ENCODE measurements at places on chromosomes 3 and 15.

- DNase-seq: no peak
These were observed 50.3 kb upstream of the SLC6A6 start for GRCh38 chr3:14352002-14352627.

DNA sequence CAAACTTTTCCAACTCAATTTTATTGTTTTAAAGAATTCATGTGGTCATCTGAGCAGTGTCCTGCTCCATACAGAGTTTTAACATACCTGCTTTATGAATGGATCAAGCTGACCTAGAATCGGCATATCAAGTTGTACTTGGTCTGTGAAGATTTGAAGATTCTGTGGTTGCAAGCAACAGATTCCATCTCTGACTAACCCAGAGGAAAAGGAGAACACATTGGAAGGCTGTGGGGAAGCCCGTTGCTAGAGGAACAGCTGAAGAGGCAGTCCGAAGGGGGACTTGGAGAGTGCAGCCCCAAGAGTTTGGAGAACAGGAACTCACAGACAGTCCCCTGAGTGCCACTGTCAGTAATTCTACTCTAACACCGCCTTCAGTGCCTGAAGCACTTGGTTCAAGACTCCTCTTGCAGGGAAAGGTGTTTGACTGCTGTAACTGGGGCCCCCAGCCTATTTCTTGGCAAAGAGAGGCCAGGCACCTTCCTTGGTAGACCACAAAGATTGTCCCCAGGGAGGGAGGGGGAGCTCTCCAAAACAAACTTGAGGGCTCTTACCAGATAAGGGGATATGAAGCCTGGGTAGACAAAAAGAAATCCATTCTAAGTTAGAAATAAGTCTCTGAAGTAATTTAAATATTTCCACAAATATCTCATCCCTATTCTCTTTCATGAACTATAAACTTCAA, 88.8 kb downstream of the LARS2 start:
- no peak for DNase-seq

- DNase-seq: no peak
These were observed 11.9 kb downstream of the MEIS2 start for GRCh38 chr15:37088436-37088835.

DNA sequence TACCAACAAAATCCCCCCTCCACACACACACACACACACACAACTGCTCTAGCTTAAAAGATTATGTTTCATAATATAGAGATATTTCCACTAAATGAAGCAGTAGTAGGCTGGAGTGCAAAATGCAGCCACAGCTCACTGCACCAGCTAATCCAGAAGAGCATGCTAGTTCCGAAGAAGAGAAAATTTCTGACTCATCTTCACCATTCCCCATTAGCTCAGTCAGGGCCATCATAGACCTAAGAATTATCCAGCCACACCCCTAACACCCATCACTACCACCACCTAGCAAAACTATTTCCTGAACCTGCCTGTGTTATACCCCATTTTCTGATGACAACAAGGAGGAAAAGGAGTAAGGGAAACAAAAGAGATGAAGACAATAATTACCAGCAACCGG, 67.1 kb upstream of the UBE2E2 start:
- DNase-seq: no peak

DNA sequence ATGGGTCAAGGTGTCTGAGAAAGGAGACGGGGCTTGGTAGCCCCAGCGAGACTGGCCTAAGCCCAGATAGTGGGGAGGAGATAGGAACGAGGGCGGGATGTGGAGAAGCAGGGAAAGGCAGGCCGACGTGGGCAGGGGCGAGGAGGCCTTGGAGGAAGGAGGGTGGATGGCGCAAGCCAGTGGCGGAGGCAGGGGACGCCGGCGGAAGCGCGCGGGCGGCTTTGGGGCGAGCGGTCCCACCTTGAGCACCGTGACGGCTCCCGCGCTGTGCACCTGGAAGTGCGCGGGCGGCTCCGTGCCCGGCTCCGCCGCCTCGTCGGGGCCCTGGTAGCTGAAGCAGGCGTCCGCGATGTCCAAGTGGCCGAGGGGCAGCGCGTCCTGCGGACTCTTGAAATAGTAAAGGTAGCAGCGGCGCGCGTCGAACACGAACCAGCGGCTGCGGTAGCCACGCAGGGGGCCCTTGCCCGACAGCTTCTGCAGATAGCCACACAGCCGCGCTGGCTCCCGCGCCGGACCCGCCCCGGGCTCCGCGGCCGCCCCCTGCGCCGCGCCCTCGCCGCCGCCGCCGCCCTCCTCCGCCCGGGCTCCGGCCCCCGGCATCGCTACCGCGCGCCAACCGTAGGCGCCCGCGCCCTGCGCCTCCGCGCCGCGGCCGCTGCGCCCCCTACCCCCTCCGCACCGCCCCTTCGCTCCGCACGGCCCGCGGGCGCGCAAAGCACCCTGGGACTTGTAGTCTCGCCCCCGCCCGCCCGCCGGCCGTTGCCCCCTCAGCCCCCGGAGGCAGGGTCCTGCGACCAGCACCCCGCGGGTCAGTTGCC, at the start of gene TBC1D2B:
TBC1D2B (minus strand) TSS at position 659 of the 818 bp plus-strand sequence; CDS start at position 600, 59 bp downstream.
- no peak for DNase-seq

GRCh38 chr3:11635680-11636393, 7.9 kb downstream of the VGLL4 start:
- DNase-seq: no peak

GRCh38 chr3:16801223-16801622, 83.5 kb upstream of the PLCL2 start:
- DNase-seq: peak; percentile 86

GRCh38 chr15:79004336-79004735, 59.5 kb upstream of the CTSH start:
- no peak for DNase-seq

DNA sequence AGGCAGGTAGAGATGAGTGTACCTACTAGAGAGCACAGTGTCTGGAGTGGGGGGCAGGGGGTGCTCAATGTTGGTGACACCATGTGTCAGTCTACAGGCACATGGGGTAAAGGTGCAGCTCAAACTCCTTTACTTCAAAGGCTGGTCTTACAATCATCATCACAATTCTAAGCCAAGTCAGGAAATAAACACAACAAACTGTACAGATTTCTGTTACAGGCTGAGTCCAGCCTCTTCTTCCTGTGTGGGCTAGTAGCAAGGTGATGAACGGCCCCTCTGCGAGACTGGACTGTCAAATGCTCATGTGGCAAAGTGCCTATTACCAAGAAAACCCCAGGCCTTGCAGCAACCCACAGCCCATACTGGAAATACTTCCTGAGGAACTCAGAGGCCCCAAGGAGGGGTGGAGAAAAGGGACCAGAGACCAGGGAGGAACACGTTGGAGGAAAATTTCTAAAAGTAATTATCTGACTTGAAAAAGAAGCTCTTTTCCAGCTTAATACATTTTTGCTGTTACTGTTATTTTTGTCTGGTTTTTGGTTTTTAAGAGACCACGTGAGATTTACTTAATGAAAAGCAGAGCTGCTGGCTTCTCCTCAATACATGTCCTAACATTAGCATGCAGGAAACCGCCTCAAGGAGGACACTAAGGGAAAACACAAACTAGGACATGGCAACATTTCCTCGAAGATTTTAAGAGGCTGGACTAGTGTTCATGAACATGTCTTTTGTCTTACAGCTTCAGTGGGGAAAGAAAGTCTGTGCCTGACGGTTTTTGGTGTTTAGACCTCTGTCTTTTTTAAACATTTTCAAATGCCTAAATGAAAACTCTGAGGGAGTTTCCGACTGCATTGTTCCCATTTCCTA, 29.5 kb downstream of the TBC1D2B start:
- no peak for DNase-seq
